ENCODE measurements at places on chromosomes 12 and 14.

- no peak for DNase-seq
Observed at GRCh38 chr14:84819528-84819927, 710.4 kb upstream of the FLRT2 start.

- DNase-seq: no peak
Observed at GRCh38 chr14:67276131-67276530, 34.9 kb downstream of the PALS1 start.

GRCh38 chr14:101019541-101019940, 116.0 kb upstream of the RTL1 start:
- no peak for DNase-seq

- DNase-seq: no peak
Observed at GRCh38 chr14:37697489-37698121, 102.2 kb downstream of the TTC6 start.

GRCh38 chr14:39169541-39169900, 612 bp downstream of the TRAPPC6B start:
- peak; percentile 32 for DNase-seq

GRCh38 chr12:34606749-34607519, 584.6 kb downstream of the ALG10 start:
- DNase-seq: no peak

DNA sequence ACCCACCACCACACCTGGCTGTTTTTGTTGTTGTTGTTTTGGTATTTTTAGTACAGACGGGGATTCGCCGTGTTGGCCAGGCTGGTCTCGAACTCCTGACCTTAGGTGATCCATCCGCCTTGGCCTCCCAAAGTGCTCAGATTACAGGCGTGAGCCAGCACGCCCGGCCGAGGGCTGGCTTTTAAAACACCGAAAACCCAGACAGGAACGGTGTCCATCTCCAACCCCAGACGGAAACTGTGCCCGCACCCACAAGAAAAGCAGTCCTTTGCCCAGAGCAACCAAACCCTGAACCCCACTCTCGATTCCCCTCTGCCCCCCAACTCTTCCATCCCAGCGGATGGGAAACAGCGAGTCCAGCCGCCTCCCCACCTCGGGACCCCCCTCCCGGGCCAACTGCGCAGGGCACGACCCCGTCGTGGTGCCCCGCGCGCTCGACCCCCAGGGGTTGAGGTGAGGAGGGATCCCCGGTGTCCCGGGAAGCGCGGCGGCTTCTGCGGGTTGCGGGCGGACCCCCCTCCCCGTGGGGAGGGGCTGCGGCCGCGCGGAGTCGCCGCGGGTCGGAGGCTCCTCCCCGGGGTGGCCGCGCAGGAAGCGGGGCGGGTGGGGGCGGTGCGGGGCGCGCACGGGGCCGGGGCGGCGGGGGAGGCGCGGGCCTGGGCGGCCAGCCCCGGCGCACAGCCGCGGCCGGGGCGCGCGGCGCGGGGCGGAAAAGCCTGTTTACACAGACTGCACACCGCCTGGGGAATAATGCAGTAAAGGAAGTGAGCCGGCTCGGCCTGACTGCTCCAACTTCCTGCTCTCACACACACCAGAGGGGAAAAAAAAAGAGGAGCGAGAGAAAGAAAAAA, at the start of gene ELK3:
Gene ELK3 (plus strand): TSS at position 651 of the 851 bp plus-strand sequence.
- peak; percentile 59 for DNase-seq

DNA sequence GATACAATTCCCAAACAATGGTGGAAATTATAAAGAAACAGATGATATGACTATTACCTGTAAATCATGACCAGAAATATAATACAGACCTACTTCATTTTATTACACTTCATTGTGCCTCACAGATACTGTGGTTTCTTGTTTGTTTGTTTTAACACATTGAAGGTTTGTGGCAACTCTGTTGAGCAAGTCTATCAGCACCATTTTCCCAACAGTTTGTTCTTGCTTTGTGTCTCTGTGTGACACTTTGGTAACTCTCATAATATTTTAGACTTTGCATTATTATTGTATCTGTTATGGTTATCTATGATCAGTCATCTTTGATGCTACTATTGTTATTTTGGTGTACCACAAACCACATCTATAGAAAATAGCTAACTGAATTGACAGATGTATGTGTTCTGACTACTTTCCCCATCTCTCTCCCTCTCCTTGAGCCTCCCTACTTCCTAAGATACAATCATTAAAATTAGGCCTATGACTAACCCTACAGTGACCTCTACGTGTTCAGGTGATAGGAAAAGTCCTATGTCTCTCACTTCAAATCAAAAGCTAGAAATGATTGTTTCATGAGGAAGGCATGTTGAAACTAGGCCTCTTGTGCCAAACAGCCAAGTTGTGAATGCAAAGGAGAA, 49.1 kb downstream of the FBXO33 start:
- no peak for DNase-seq

- DNase-seq: no peak
Observed at GRCh38 chr12:121781998-121782979, 11.2 kb downstream of the RHOF start.

GRCh38 chr12:68040450-68041075, 51.3 kb downstream of the IFNG-AS1 start:
- peak; percentile 59 for DNase-seq

DNA sequence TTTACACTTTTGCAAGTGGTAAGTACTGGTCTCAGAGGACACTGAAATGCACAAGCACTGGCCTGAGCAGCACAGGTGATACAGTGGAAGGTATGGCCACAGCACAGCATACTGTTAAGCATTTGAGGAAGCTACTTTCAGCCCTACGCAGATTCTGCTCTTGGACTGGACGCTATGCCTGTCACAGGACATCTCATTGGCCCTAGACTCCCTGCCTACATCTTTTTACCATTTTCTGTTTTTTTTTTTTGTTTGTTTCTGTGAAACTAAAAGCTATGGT, 144.2 kb upstream of the ABCD2 start:
- DNase-seq: no peak

GRCh38 chr12:26896913-26897312, 40.9 kb downstream of the INTS13 start:
- no peak for DNase-seq

DNA sequence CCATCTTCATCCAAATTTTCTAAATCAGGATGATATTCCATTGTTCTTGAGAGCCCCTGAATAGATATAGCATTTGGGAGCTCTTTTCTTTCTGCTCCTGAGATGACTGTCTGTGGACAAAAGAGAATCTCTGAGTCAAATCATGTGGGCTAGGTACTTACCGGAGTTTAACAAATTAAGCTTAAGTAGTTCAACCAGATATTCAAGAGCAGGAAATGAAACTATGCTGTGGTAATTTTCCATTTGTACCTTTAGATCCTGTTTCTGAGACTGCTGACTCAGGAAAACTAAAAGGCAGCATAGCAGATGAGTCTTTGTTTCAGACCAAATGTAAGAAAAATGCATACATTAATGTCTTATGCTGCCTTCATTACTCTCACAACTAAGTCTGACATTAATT, at the start of gene CLEC7A:
Gene CLEC7A (minus strand): TSS at position 158 of the 400 bp plus-strand sequence. CDS start 117 bp downstream, at position 41.
- DNase-seq: no peak

DNA sequence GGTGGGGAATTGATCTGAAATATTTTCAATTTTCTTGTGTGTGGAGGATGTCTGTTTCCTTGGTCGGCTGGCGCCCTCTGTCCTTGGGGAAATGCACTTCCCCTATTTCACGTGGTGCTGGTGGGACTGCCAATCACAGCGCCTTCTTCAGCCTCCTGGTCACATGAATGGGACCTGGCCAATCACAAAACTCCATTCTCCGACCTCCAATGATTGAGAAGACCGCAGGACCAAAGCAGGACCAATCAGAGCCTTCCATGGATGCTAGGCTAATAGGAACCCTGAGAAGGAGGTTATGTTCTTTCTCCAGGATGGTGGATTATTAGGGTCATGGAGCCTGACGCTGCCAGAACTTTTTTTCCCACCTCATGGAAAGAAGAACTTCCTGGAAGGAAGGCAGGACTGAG, 188.7 kb downstream of the TTC8 start:
- DNase-seq: peak; percentile 91

DNA sequence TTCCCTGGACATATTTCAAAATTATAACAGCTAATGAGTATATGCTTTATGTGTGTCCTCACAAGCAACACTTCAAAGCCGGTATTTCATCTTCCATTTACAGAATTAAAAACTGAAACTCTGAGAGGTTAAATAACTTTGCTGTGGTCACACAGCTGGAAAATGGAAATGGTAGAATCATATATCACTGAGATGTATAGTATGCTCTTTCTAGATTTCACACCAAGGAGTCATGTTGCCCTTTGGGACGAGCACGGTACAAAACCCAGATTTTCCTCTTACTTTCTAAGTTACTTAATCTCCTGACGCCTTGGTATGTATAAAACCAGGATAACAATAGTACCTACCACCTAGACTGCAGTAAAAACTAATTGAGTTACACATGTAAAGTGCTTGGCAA, 152.6 kb upstream of the GRIP1 start:
- DNase-seq: no peak

- DNase-seq: no peak
Observed at GRCh38 chr12:94180558-94181296, 32.4 kb downstream of the PLXNC1 start.

GRCh38 chr14:54839701-54840119, 62.9 kb downstream of the GCH1 start:
- DNase-seq: no peak
